ENCODE measurements at places on chromosomes 6 and 20.

- DNase-seq, result no peak
Observed at GRCh38 chr6:7258231-7258763, 54.7 kb downstream of the SSR1 start.

- no peak for DNase-seq
Observed at GRCh38 chr6:149013586-149014344, 266.9 kb downstream of the UST start.

DNA sequence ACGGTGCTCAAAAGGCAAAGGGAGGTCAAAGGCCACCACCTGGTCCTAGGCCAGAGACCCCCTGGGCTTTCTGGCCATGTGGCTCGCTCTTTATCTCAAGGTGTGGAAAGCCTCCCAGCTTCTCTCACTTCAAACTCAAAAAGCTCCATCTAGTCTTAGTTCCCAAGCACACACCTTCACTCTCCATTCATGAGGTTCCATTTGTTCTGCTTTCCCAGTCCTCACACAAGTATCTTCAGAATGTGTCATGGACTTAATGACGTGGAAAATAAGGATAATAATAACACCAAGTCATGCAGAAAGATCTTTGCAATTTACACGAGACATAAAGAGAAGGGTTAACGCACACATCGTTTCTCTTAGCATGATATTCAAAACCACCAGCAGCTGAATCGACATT, 219.3 kb downstream of the GMDS start:
- DNase-seq, result no peak

GRCh38 chr20:37193226-37193625, 13.9 kb upstream of the MROH8 start:
- DNase-seq, result no peak

GRCh38 chr6:125154761-125155135, 1.2 kb downstream of the TPD52L1 start:
- DNase-seq, result peak; percentile 44

DNA sequence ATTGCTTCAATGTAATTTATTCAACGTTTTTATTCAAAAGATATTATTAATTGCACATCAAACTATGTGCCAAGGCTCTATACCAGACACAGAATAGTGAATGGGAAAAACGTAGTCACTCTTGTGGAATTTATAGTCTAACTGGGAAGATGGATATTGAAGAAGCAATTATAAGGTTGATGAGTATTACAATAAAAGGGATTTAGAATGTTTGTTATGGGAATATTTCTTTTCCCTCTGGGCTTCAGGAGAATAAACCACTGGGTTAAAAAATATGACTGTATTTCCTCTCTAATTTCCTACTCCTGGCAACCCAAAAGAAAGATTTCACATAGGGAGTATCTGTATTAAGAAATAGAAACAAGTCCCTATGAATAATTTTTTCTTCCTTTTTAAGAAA, 25.1 kb upstream of the UTRN start:
- DNase-seq, result no peak

- no peak for DNase-seq
Observed at GRCh38 chr20:50191065-50191543, 474 bp downstream of the CEBPB start.

GRCh38 chr6:10778230-10778629, 30.6 kb downstream of the TMEM14B start:
- no peak for DNase-seq

GRCh38 chr20:36501367-36502006, 39.8 kb upstream of the MYL9 start:
- DNase-seq, result no peak

GRCh38 chr20:4814696-4815252, 93.1 kb downstream of the PRND start:
- DNase-seq, result no peak

DNA sequence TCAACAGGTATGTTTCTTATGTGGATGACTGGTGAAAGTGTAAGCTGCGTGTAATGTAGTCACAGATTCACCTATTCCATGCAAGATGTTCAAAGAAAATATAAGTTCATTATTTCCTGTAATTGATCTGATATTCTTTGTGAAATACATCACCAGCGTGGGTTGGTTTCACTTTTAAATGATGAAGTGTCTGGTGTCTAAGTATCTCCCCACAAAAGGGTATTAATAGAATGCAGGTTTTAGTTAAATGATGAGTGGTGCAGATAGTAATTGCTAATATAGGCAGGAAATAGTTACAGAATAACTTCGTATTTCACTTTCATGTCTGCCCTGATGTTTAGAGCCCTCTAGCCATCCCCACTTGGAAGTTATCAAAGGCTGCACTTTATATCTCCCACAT, 22.2 kb downstream of the PGBD1 start:
- no peak for DNase-seq

GRCh38 chr6:111743862-111744692, 129.2 kb downstream of the FYN start:
- no peak for DNase-seq

- DNase-seq, result no peak
Observed at GRCh38 chr6:106431972-106432371, 71.5 kb downstream of the CRYBG1 start.

DNA sequence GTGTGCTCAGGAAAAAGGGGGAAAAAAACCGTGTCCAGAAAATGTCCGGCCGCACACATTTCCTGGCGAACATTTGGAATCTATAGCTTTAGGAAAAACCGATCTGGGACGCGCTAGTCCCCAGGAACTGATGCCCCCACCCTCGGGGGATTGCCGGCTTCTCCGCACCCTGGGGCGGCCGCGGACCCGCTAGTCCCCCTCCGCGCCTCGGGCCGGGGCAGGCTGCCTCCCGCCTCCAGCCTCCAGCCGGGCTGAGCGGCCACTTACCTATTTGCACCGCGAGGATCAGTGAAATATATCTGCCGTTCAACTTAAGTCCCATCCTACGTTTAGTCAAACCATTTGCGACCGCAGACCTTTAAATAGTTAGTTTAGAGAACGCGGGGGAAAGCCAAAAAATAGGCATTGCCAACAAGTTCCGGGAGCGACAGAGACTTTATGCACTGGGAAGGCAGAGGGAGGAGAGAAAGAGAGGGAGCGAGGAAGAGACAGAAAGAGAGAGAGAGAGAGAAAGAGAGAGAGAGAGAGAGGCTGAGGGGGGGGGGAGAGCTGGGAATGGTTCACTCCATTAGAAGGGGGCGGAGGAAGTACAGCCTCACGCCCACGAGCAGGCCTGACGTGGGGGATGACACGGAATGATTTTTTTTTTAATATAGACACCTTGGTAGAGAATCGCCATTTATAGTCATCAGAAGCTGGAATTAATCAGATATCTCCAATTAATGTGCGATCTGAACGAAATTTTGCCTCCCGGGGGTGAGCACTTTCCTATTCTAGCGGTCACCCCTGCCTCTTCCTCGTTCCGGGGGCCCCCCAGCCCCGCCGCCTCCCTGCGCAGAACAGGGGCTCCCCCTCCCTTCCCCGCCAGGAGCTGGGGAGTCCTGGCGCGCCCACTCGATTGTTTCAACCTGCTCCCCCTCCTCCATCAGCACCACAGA, at the start of gene NRN1:
Gene NRN1 (minus strand): TSS at position 498 of the 938 bp plus-strand sequence. CDS start 176 bp downstream, at position 322.
- no peak for DNase-seq

- DNase-seq, result no peak
Observed at GRCh38 chr6:4964675-4965561, 38.9 kb downstream of the RPP40 start.

DNA sequence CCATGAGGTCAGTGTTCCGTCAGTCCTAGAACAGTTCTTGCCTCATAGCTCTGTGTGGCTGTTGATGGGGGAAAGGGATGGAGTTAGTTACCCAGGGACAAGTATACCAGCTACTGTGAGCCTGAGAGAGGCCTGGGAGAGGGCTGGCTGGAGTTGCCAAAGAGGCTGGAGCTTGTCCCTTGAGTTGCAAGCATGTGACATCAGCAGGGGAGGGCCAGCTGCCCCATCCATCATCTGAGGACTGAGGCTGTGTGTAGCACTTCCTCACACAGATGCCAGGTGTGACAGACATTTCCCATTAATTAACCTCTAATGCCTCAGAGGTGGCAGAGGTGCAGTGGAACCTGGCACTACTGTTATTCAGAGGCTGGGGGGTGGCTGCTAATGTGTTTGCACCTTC, 131.6 kb downstream of the PHACTR3 start:
- no peak for DNase-seq

- peak; percentile 55 for DNase-seq
Observed at GRCh38 chr6:107116328-107116892, 1.1 kb upstream of the BEND3 start.

DNA sequence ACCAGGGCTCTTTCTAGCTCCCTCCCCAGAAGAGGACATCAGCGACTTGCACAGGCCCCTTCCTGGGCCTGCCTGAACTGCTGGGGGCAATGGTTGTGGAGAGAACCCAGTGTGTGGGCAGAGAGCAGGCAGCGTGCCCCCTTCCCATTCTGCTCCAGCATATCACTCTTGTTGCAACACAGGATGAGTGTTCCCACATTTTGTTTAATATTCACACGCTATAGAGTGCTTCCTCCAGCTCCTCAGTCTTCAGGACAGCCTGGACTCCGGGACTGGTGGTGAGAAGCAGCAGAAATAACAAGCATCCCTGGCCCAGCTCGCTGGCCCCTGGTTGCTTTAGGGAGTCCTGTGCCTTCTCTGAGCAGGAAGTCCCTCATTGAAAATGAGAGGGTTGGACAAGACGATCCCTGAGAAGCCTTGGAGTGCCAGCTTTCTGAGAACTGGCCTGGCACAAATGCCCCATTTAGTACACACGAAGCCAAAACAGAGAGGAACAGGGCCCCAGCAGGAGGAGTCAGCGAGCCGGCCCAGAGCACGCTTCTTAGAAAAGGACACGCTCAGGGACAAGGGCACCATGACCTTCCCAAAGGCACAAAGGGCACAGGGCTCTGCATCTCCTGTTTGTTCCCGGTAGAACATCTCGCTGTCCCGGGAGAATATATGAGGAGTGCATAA, 84.2 kb upstream of the FOXC1 start:
- DNase-seq, result no peak

GRCh38 chr6:130204322-130204721, 18.4 kb downstream of the SAMD3 start:
- no peak for DNase-seq

GRCh38 chr6:125255201-125255600, 46.6 kb downstream of the HDDC2 start:
- no peak for DNase-seq

GRCh38 chr6:155177363-155177961, 86.4 kb upstream of the CLDN20 start:
- peak; percentile 40 for DNase-seq

DNA sequence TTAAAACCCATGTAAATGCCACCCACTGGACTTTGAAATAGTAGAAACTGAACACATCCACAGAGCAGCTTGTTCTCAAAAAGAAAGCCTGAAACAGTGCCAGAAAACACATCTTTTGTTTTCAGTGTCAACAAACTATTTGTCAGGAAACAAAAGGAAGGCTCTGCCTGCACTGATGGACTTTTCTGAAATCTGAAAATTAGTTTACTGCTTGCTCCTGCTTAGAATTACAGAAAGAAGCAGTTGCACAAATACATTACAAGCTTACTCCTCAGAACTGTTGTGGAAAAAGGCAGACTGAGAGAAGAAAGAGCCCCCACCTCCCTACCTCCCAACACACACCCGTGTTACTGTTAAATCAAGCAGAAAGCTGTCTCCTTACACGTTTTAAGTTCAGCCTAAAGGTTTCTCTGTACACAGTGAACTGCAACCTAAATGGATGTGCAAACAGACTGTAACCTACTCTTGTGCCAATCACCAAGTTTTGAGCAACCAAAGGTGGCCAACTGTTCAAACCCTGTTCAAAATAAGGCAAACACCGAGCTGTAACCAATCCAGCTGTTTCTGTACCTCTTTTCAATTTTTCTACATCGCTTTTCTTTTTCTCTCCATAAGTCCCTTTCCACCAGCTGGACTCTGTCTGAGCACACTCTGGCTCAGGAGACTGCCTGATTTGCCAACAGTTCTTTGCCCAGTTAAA, 43.7 kb downstream of the FRK start:
- no peak for DNase-seq

DNA sequence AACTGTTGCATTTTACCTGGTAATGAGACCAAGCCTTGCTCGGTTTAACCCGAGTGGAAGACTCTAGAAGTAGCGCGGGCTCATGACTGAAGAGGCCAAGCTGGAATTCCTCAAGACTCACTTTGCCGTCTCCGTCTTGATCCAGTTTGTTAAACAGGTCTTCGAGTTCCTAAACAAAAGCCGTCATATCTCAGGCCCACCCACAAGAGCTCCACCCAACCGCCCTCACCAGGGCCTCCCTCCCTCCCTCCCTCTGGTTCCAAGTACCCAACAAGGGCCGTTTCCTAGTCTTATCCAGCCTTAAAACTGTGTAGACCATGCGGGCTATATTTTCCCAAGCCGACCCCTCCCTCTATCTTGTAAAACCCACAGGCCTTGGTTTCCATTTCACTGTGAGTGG, 81.4 kb downstream of the NINL start:
- DNase-seq, result no peak

DNA sequence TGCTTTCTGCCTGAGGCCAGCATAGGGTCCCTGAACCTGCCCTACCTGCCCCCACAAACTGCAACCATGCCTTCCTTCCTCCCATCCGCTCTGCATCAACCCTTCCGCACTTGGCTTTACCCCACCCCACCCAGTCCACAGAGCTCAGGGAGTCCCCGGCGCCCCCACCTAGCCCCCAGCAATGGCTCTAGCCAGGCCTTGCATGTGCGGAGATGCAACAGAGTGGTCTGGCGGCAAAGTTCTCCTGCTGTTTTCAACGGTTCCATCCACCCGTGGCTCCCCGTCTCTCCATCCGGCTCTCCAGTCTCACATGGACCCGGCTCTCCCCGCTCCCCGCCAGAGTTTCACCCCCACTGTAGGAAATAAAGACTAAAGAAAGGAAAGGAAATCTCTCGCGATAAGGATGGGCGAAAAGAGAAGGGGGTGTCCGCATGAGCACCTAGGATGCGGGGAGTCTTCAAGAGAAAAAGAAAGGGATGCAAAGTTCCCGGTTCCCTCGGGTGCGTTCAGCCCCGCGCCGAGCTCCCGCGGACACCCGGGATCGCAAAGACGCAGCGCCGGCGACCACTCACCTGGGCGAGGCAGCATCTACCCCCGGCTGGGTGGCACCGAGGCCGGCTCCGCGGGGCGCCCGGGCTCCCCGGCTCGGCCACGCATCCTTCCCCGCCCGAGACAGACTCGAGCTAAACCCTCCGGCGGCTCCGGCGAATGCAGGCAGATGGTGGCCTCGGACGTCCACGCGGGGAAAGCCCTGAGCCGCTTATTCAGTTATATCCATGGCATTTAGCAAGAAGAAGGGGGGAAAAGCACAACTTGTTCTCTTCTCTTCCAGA, 579 bp downstream of the LRFN2 start:
- no peak for DNase-seq

GRCh38 chr20:8557711-8558110, 425.6 kb downstream of the PLCB1 start:
- no peak for DNase-seq

DNA sequence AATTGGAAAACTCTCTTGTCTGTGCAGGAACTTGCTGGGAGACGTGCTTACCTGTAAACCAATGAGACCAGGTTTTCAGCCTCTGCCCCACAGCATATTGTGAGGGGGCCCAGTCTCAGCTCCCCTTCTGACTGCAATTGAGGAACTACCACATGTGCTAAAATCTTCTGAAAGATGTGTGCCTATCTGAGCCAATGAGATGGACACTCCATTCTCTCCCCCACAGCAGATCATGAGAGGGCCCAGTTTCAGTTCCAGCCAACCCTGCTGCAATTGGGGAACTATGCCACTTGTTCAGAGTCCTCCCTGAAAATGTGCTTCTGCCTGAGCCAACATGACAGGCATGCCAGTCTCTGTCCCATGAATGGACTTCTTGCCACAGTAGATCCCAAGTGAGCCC, 20.9 kb upstream of the PI3 start:
- DNase-seq, result no peak

- DNase-seq, result no peak
Observed at GRCh38 chr6:129795261-129795660, 65.9 kb downstream of the TMEM244 start.
